Stimulated activated CD4-positive, alpha-beta T cell treated with anti-CD3 and anti-CD28 coated beads, Interleukin-1b, Interleukin-23, amount 100 ng/mL, for 48 hours (primary cell): ENCODE measurements at places on chromosomes 4 and X.

GRCh38 chr4:89939994-89940393 lies 45.3 kb downstream of the MMRN1 start:
- no peak for DNase-seq

DNA sequence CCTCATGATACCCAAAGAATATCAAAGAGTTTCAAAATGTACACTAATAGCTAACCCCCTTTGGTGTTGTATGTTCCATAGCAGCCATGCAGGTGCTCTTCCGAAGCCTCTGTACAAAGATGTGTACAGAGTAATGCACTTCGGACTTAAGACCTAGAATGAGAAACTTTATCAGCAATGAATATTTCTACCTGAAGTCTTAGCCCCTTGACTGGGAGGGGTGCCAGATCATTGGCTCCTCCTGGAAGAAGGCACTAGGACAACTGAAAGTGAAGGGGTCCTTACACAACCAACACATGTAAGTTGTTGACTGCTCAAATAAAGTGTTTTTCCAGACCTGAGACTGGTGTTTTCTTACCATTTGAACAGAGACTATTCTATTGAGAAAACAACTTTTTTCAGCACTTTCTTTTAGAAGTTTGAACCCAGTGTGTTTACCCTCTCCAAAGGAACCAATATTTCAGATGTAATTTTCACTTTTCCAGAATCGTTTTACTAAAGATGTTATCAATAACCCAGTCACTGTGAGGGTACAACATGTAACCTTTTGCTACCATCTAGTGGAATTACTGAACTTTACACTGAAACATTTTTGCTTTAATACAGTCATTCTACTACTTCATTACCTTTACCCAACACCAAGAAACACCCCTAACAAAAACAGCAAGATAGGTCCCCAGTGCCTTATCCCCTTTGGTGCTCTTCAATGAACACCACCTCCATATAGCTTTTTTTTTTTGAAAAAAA lies 33.3 kb upstream of the PRDX4 start:
- DNase-seq = no peak

DNA sequence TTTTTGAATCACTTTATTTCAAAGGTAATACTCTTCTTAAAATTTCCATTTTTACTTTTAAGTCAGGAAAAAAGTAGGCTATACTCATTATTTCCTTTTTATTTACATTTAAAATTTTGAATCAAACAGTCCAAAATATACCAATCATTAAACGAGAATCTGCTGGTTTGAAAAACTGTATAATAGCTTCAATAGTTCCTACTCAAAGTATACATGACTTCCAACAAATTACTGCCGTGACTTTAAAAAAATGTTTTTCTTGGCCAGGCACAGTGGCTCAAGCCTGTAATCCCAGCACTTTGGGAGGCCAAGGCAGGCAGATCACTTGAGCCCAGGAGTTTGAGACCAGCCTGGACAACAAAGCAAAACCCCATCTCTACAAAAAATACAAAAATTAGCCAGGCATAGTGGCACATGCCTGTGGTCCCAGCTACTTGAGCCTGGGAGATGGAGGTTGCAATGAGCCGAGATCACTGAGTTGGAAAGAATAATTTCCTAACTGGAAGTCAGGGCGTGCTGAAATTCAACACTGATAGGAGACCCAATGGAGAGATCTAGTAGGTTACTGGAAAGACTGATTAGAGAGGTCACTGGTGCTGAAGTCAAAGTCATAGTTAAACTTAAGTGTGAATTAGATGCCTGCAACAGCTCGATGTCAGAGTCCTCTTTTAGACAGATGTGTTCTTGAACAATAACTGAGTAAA lies 9.0 kb downstream of the KLHL8 start:
- DNase-seq = no peak

DNA sequence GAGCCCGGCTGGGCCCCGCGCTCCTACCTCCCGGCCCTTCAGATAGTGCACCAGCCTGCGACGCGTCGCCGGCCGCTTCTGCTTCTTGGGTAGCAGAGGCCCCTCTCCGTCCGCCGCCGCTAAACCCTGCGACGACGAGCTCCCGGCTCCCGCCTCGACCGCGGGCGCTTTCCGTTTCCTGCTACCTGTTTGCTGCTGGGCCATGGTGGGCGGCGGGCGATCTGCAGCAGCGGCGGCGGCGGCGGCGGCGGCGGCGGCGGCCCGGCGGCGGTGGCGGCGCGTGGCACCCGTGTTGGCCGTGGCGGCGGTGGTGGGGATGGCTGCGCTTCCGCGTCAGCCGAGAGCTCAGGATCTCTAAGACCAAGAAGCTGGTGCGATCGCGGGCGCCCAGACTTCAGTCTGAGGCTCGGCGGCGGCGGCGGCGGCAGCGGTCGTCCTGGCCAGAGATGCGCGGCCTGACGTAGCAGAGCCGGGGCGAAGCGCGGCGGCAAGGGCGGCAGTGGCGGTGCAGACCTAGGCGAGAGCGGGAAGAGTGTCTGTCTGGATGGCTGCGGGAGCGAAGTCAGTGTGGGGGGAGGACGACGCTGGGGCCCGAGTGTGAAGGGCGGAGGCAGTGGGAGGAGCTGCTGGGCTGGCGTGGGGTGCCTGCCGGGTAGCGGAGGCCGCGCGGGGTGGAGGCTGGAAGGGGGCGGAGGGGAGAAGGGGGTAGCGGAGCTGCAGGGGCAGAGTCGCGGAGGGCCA lies at the start of gene DCAF12L2:
TSS of gene DCAF12L2 (minus strand) at position 569 of the 741 bp plus-strand sequence. CDS start at position 204, 365 bp downstream.
- DNase-seq = no peak

- no peak for DNase-seq
These were observed 4.0 kb downstream of the DUSP9 start for GRCh38 chrX:153650959-153651358.

DNA sequence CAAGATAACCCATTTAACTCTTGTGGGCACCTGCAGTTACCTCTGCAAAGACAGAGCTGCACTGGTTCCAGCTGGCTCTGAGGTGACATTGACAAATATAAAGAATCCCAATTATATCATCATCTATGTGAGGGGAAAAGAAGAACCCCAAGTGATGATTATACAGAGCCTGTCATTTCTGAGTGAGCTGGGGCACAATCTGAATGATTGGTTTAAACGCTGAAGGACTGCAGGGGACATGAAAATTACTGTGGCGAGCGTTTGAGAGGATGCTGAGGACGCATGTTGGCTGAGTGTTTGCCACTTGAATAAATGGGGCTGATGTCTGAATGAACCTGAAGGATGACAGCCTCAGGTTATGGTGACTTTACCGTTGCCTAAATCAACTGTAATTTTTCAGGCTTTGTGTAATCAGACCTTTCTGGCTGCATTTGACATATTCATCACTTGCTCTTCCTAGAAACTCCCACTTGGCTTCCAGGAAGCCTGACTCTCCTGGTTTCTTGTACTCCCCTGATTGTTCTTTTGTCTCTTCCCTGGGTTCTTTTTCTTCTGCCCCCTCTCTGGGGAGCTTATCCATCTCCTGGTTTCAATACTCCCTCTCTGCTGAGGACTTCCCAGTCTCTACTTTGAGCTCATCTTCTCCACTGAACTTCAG lies 4.1 kb upstream of the HSD17B10 start:
- DNase-seq = no peak

DNA sequence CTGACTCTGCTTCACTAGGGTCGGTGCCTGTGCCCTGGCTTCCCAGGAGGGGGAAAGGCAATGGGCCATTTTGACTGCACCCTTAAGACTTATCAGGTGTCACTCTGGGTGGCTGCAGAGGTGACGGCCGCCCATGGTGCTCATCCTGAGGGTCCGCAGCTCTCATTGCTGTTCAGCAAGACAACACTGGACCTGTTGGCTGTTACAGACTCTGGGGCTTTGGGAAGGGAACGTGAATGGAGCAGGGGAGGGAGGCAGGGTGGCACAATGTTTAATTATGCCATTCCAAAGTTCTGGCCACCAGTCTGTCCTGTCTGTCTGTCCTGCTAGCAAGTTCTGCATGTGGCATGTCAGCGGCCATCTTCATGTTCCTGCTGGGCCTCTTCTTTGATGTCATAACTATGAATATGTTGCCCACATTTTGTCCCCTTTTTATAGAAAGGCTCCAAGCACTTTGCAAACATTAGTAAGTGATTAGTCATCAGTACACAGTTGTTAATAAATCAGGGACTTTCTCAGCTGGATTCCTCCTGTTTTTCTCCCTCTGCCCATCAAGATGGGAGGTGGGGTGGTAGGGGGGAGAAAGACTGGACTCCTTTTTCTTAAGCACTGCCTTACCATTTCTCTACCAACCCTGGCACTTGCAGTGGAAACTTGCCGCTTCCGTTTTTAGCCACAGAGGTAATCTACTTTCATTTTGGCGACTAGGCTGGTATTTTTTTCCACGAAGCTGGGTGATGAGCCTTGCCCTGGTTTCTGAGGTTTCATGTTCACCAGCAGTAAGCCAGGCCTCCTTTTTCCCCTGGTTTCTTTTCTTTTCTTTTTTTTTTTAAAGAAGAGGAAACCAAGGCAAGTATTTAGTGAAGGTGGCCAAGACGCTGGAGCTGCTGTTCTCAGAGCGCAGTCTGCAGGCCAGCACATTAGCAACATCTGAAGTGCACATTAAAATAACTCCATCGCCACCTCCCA lies 88.6 kb upstream of the TRIM2 start:
- peak; percentile 79 for DNase-seq

- no peak for DNase-seq
These were observed 197.9 kb downstream of the SHOX start for GRCh38 chrX:828411-828959.

- no peak for DNase-seq
These were observed 206.3 kb downstream of the SLC4A4 start for GRCh38 chr4:71545168-71545567.

DNA sequence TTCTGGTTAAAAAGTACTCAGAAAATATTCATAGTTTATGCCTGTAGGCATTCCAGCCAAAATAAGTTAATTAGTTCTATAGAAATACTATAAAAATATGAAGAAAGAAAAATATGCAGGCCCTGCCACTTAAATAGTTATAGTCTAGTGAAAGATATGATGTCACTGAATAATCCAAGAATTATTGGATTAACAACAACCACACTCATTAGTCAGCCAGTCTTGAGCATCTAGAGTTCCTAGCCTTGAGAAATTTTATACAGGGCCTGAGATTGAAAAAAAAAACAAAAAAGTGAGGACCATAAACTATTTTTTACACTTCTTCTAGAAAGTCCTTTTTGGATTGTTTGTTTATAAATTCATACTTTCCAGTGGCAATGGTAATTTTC lies 823.0 kb downstream of the FAT4 start:
- DNase-seq = no peak

- peak; percentile 81 for DNase-seq
These were observed 71.7 kb upstream of the BCOR start for GRCh38 chrX:40169193-40170101.

GRCh38 chr4:96092151-96092705 lies 252.3 kb downstream of the PDHA2 start:
- no peak for DNase-seq

GRCh38 chr4:39759569-39759968 lies 61.6 kb downstream of the UBE2K start:
- DNase-seq = no peak

- no peak for DNase-seq
These were observed 15.5 kb downstream of the ZFYVE28 start for GRCh38 chr4:2402941-2403340.

DNA sequence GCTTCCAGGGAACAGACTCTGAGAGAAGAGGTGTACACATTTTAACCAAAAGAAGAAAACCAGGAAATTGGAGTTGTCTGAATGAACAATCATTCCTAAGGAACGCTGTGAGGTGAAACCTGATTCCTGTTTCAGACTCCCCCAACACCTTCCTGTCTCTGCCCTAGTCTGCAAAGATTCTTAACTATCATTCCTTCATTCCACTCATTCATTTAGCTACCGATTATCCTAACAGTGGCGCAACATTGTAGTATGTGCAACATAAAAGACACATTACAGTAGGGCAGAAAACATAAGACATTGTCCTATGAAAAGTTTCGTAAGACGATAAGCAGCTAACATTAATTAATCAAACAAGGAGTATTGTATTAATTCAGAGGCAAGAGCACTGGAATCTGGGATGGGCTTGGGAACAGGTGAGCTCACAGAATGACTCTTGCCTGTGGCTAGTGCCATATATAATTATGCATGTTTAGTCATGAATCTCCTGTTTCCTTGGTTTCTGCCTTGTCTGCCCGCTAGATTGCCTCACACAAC lies 23.8 kb upstream of the ADH7 start:
- DNase-seq = no peak

DNA sequence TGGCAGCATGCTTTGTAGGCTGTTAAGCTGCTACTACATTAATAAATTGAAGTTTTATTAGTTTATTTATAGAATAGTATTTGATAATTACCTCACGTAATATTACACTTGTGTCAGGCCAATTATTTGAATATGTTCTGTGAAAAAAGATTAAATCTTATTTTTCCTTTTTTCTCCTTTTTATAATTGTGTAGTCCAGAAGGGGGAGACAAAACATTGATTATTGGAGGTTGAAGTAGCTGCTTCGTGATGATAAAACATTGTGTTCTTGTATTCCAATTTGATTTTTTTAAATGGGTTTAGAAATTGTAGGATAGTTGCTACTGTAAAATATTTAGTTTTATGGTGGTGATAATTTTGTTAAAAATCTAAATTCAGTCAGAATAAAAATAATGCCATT lies 85.7 kb downstream of the DIAPH2 start:
- no peak for DNase-seq

- no peak for DNase-seq
These were observed 265.0 kb upstream of the HS3ST1 start for GRCh38 chr4:11693693-11694092.

DNA sequence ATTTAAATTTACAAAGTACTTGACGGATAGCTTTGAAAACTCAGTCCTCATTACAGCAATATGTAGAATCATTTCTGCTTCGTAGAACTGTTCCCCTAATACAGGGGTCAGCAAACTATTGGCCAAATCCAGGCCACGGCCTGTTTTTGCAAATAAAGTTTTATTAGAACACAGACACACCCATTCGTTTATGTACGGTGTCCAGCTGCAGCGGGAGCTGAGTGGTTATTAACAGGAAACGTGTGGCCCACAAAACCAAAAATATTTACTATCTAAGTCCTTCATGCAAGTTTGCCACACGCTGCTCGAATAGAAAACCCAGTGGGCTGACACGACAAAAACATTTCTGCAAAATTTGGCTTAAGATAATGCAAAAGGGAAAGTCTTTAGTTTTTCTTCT lies 146.5 kb downstream of the AFAP1 start:
- DNase-seq = no peak

DNA sequence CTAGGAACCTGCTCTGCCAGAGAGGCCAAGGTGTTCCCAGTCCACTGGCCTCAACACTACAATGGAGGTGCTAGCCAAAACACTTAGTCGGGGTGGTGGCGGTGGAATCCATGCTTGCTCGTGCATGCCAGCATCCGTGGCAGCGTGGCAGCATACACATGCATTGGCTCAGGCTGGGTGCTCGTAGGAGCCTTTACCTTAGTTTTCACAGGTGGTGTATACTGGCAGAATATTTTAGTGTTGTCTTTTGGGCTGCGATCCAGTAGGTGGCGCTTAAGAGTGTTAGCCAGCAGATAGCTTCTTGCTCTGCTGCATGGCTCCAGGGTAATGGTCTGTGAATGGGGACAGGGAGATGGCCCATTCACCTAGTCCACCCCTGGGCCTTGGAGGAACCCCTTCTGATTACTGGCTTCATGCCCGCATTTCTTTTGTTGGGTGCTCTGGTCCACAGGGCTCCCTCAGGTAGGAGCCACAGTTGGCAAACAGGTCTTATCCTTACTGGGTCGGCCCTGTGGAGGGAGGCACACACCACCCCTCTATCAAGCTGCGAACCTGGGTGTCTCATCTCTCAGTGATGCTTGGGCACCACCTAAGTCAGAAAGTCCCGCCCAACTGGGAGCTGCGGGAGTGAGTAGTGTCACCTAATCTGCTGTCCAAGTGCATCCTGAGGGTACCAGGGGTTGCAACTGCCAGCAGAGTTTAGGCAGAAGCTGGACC lies 40.0 kb downstream of the RIPPLY1 start:
- peak; percentile 8 for DNase-seq
